ENCODE measurements at places on chromosomes 4 and X.

GRCh38 chr4:52076731-52077130 lies 25.6 kb downstream of the SPATA18 start:
- no peak for DNase-seq

- DNase-seq = no peak
Observed at GRCh38 chr4:104475652-104476051, 19.0 kb downstream of the CXXC4 start.

- DNase-seq = no peak
Observed at GRCh38 chrX:57172544-57172943, 35.3 kb upstream of the SPIN2A start.

GRCh38 chrX:1491851-1492349 lies 39.2 kb upstream of the ASMTL start:
- DNase-seq = no peak

DNA sequence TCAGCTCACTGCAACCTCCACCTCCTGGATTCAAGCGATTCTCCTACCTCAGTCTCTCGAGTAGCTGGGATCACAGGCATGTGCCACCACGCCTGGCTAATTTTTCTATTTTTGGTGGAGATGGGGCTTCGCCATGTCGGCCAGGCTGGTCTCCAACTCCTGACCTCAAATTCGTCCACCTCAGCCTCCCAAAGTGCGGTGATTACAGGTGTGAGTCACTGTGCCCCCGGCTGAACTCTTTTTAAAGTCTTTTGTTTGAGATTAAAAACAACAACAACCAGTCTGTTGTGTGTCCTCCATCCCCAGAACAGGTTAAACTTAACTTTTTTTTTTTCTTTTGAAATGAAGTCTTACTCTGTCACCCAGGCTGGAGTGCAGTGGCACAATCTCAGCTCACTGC lies 36.3 kb upstream of the RBPJ start:
- DNase-seq = no peak

- no peak for DNase-seq
Observed at GRCh38 chr4:142660728-142661127, 185.4 kb downstream of the INPP4B start.

- no peak for DNase-seq
Observed at GRCh38 chrX:24151513-24151912, 2.0 kb downstream of the ZFX start.

- DNase-seq = no peak
Observed at GRCh38 chr4:124737619-124738018, 25.1 kb upstream of the ANKRD50 start.

- no peak for DNase-seq
Observed at GRCh38 chr4:67035986-67036385, 509.3 kb downstream of the CENPC start.

DNA sequence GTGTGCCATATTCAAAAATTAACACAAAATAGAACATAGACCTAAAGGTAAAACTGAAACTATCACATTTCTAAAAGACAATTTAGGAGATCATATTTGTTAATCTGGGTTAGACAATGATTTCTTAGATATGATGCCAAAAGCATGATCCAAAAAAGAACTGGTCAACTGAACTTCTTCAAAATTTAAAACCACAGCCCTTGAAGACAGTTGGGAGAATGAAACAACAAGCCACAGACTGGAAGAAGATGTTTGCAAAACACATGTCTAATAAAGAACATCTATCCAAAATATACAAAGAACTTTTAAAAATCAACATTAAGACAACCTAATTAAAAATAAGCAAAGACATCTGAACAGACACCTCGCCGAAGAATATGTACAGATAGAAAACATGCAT lies 19.5 kb downstream of the COMMD8 start:
- DNase-seq = no peak

DNA sequence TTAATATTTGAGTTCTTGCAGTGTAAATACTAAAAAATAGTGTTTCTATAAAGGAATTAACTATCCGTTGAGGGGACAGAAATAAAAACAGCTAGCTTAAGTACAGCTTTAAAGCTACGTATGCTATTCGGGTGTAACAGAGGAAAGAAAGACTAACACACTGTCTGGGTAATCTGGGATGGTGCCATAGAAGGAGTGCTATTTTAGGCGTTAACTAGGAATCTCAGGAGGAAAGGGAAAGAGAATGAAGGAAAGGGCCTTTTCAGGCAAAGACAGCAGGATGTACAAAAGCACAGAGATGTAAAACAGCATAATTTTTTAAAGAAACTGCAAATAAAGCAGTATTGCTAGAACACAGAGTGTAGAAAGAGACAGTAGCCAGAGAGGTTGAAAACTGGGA lies 161.8 kb downstream of the RAP1GDS1 start:
- DNase-seq = no peak

DNA sequence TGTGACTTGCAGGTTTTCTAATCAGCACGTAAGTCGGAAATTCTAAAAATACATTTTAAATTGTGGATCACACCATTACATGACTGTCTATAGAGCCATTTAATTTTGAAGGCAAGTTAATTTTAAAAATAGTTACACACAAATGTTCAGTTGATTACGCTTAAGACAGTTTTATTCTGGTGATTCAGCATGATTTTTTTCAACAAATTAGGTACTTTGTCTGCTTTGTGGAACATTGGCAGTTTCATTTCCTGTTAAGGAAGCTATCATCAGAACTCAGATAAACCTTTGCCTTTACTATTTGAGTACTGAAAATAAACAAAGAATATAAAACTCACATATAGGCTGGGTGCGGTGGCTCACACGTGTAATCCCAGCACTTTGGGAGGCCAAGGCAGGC lies 19.5 kb downstream of the SAT1 start:
- DNase-seq = no peak

GRCh38 chr4:128869776-128870509 lies 60.4 kb downstream of the JADE1 start:
- no peak for DNase-seq

DNA sequence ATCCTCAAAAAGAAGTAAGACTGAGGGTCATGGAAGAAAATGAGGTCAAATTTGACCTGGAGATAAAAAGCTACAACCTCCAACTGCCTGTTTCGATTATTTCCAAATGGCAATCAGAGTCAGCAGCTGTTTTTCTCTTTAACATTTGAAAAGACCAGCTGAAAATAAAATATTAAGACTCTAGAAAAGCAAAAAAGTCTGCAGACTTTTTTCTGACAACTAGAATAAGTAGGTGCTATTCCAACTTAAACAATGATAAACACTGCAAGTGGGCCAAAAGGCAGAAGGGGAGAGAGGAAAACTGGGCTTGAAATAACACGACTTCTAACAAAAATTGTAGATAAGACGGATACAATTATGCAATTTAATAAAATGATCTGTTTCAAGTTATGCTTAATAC lies 110.4 kb downstream of the LRBA start:
- no peak for DNase-seq

- DNase-seq = no peak
Observed at GRCh38 chrX:63282077-63282476, 69.1 kb downstream of the SPIN4 start.

GRCh38 chr4:133910165-133910564 lies 291.4 kb downstream of the PABPC4L start:
- DNase-seq = no peak

GRCh38 chrX:96753230-96753629 lies 68.6 kb downstream of the DIAPH2 start:
- DNase-seq = no peak

GRCh38 chr4:14853176-14853943 lies 148.9 kb upstream of the CPEB2 start:
- DNase-seq = no peak

DNA sequence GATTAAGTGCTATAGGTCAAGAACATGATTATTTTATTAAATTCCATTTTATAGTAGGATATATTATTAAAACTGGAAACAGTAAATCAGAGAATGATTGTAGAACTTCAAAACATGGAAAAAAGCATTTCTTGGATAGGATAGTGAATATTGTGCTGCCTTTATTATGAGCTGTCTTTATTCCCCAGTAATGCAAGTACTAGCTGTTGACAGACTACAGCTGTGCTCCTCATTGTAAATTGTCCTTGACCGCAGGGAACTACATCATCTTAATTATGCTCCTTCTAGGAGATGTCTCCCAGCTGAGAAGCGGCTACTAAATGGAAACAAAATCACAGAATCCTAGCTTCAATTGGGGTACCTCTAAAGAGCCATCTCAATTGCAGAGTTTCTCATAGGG lies 1457.2 kb upstream of the PCDH7 start:
- no peak for DNase-seq

GRCh38 chr4:1192091-1192492 lies 19.7 kb upstream of the SPON2 start:
- DNase-seq = no peak

DNA sequence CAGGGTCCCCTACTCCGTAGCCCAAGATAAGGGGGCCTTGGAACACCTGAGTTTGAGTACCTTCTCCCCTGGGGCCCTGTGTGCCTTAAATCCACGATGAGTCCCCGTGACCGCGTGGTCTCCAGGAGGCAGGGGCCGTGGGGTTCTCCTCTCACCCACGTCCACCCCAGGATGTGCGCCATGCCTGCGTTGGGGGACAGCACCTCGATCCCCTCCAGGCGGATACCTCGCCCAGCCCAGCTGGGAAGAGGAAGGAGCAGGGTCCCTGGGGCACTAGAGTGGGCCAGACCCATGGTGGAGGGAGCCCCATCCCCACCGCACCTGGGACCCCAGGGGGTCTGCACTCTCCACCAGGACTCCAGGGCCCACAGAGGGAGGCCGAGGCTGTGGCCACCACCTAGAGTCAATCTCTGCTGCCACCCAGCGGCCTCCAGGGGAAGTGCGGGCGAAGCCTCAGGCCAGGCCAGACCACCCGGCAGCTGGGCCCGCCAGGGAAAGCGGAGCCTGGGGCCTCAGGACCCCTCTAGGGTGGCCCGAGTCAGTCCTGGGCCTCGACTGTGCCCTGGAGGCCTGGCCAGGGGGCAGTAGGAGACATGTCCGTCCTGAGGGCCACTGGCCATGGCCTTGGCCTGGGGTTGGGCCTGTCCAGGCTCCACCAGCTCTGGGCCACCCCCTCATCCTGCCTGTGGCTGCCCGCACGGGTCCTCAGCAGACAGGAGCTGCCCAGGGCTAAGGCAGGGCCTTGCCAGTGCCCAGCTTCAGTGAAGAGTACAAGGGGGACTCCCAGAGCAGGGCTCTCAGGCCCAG lies 55.0 kb downstream of the FAM53A start:
- peak; percentile 49 for DNase-seq

DNA sequence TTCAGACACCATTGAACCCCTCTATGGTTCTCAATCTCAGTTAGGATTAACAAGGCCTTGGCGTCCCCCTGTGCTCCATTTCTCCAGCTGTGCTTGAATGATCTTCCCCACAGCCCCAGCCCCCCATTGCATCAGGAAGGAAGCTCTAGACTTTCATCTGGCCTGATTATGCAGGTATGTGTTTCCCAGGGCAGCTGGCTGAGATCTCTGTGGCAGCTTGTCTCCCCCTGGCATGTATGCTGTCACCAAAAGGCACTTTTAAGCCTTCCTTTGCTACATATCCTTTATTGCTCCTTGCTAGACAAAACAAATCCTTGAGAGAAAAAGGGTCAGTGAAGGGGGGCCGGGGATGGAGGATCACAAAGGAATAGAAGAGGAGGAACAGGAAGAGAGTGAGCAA lies 1056.0 kb upstream of the SLIT2 start:
- no peak for DNase-seq

DNA sequence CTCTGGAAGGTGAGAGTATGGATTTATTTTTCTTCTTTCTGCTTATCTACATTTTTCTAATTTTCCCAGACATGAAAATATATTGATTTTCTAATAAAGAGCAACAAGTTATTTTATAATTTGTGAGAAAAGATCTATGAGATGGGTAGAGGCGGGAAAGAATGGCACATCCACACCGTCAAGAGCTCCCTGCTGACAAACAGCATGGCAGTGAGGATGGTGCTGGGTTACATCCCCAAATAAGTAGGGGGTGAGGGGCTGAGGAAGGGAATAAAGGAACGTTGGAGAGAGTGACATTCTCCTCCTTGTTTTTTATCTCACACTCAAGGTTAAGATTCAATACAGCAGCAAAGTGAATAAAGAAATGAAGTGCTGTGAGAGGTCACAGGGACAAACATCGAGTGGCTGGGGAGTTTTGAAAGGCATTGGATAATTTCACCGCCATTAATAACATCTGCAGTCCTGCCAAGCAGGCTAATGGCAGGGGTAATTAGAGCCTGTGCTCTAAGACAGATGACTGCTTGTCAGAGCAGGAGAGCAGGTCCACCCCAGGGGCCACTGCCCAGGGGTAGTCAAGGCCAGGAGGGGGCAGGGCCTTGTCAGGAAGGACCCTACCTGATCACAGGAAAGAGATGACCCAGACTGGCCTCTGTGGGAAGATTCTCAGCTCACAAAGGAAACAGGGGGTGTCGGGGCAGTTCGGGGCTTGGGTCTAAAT lies 323.8 kb downstream of the FBXW7 start:
- DNase-seq = no peak

- DNase-seq = no peak
Observed at GRCh38 chrX:1535241-1536041, 1.5 kb downstream of the P2RY8 start.

DNA sequence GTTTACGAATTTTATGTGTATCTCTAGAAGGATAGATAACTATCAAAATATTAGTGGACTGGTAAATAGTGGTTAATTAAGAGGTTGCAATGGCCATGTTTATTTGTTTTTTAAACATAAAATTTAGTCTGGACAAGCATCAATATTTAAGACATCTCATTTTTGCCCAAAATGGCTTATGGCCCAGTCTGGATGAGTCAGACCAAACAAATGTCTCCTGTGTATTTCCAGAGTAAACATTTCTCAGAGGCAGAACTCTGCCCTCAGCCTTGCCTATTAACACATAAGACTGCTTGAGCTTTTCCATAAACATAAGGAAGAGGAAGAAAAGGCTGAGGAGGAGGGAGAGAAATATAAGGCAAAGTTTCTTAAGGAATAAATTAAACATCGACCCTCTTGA lies 277.1 kb upstream of the DIAPH2 start:
- DNase-seq = no peak

DNA sequence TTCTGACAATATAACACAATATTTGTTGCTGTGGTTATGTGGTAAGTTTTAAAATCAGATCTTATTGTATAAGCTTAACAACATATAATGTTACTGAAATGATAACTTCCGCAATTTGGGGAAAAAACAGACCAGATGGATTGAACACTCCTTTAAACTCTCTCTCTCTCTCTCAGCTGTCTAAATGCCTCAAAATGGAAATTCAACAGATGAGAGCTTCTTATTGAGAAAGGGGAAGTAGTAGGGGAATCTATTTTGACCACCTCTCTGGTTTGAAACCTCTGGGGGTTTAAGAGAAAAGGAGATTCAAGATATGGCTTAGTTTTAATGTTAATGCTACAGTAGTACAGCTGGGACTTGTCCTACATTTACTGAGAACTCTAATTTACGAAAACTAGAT lies 40.3 kb downstream of the DMD start:
- no peak for DNase-seq

DNA sequence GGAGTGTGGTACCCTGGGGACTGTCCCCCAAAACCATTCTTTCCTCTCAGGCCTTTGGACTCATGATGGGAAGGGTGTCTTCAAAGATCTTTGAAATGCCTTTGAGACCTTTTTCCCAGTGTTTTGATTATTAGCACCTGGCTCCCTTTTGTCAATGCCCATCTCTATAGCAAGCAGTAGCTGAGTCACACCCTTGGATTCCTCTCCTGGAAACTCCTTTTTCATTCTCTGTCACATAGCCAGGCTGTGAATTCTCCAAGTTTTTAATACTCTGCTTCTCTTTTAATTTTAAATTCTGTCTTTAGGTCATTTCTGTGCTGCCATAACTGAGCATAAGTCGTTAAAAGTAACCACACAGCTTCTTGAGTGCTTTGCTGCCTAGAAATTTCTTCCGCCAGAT lies 29.7 kb downstream of the IL21 start:
- DNase-seq = no peak
